Sciatic nerve (tissue), 2 donors: ENCODE measurements at places on chromosomes 11 and 22. TPM values are rescaled to one million over a fixed set of nuclear protein-coding genes. Genes with fewer than 3 reads are reported as not detected.

TESMIN gene
- 1.5 TPM for total RNA-seq

GRCh38 chr22:40954113-40954512 is 2.9 kb downstream of the RBX1 start:
- DNase-seq: no peak

DNA sequence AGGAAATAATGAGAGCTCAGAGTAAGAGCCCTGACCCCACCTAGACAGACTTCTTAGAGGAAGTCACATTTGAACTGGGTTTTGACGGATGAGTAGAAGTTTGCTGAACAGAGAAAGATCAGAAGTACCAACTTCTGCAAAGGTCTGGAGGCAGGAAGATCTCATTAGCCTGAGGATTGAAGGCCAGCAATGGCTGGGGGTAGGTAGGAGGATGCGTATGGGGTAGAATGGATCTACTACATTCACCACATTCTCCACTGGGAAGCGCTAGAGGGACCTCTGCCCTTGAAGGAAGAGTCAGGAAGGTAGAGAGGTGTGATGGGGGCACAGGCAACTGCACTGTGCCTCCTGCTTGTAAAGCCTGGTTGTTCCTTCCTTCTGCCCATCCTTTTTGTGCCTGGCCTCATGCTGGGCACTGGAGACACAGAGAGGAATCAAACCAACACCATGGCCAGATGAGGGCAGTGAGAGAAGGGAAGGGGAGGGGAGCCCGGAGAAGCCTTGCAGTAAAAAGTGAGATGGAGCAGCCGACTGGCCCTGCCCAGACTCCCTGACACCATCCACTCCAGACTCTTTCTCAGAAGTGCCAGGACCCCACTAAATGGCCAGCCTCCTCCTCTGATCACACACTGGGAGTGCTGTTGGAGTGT is 4.9 kb downstream of the TPBGL start:
- peak; percentile 21 for DNase-seq

MRPL48 gene
- total RNA-seq: 30.4 TPM

- DNase-seq: no peak
These were observed 130.5 kb downstream of the MORC2 start for GRCh38 chr22:30838111-30838510.

- DNase-seq: no peak
These were observed 56.6 kb downstream of the LMO2 start for GRCh38 chr11:33835143-33835878.

DNA sequence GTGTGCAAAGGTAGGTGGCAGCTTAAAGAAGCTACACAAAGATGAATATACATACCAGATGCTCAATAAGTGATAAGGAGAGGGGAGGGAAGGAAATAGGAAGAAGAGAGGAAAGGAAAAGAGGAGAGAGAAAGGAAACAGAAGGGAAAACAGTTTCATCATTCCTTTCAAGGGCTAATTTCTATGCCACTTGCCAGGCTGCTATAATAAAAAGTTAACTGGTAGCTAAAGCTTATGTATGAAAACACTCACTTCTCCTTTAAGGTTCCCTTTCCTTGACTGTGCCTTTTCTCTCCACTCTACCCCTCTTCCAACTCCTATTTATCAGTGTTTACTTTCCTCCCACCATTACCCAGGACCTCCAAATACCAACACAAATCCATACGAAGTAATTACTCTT is 347.9 kb downstream of the DLG2 start:
- no peak for DNase-seq

SERPING1 gene
- total RNA-seq: 701 TPM

- DNase-seq: no peak
These were observed 83.3 kb downstream of the MICAL2 start for GRCh38 chr11:12193515-12194336.

TMPRSS13 gene
- total RNA-seq: 0.58 TPM

CCDC117 gene
- 16.1 TPM for total RNA-seq

GRCh38 chr11:13685461-13686108 is 17.1 kb downstream of the FAR1 start:
- DNase-seq: no peak

BTG4 gene
- not detected for total RNA-seq

DNA sequence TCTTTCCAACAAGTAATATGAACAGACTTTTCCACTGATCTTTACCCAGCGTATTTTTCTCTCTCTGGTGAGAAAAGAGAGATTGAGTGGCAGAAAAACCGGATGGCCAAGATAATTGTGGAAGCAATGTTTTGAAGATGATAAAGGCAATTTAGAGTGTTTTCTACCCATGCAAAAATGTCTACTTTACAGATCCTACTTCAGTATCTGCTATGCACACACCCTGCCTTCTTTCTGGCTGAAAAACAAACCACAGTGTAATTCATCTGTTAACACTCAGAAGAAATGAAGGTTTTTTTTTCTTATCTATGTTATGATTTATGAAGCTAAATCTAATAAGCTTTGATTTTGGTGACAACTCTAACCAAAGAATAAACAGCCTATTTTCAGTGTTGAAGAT is 56.8 kb downstream of the SLC5A12 start:
- no peak for DNase-seq

CNTF gene
- total RNA-seq: 426 TPM

- peak; percentile 62 for DNase-seq
These were observed at the start of gene ELMOD1 for GRCh38 chr11:107590460-107591377. Gene ELMOD1 (plus strand): TSS chr11:107591147. CDS start chr11:107618190, 27,043 bp downstream.

YIF1A gene
- 61.1 TPM for total RNA-seq

- DNase-seq: peak; percentile 79
These were observed 1.1 kb downstream of the CREB3L1 start for GRCh38 chr11:46278387-46279125.

GRCh38 chr11:113507341-113507740 is 32.1 kb upstream of the DRD2 start:
- DNase-seq: no peak

DNA sequence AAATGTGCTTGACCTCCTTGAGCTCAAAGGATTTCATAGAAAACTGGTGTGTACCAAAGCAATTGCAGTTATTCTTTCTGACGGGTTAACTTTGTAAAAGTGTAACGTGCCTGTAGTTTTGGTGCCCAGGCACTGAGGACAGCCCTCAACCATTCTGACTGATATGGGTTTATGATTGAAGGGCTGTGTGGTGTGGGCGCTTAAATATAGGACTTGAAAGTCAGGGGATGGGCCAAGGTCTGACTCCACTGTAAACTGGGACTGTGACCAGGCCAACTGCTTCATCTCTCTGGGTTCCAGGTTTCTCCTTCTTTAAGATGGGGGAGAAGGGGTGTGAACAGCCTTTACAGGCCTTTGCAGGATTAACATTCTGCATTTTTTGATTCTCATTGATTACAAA is 191.1 kb upstream of the ARHGAP20 start:
- no peak for DNase-seq

DNA sequence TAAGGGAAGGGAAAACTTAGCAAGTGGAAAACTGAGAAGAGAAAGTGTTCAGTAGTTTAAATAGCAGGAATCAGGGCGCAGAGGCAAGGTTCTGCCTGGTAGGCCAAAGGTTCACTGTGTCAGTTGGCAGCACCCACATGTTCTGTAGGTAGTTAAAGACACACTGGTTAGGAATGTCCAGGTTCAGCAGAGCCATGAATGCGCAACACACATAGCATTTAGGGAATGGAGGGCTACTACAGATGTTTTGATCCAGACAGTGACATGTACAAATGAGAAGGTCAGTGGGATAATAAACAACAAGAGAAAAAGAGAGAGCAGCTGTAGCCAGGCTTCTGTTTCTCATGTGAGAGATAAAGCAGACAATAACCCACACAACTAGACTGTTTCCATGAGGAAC is 56.2 kb upstream of the ARHGAP42 start:
- no peak for DNase-seq

- DNase-seq: no peak
These were observed 1414.6 kb upstream of the TENM4 start for GRCh38 chr11:80855426-80855825.

MRGPRX1 gene
- not detected for total RNA-seq

TST gene
- 20.6 TPM for total RNA-seq

YPEL1 gene
- total RNA-seq: 8.2 TPM

DNA sequence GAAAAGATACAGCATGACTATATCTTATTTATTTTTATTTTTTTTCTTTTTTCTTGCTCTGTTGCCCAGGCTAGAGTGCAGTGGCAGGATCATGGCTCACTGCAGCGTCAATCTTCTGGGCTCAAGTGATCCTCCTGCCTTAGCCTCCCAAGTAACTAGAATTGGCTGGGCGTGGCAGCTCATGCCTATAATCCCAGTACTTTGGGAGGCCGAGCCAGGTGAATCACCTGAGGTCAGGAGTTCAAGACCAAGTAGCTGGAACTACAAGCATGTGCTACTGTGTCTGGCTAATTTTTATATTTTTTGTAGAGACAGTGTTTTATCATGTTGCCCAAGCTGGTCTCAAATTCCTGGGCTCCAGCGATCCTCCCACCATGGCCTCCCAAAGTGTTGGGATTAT is 28.3 kb upstream of the CCDC134 start:
- no peak for DNase-seq

DNA sequence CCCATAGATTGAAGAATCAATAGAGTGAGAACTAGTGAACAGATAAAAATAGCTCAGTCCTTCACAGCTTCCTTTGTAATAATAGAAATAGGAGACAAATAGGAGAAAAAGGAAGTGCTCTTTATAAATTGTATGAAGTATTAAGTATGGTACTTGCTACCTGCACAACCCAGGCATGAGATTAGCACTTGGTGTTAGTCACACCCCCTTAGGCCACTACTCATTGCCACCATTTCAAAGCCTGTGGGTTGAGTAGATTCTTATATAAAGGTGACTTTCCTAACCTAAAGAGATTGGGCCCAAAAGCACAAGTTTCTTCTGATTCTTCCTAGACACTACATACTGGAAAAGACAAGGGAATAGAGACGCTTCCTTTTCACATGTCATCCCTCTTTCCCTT is 37.7 kb upstream of the ADORA2A start:
- DNase-seq: no peak
